Parietal lobe (tissue), 2 donors: ENCODE measurements at places on chromosomes 7 and 10. TPM values are rescaled to one million over a fixed set of nuclear protein-coding genes. Genes with fewer than 3 reads are reported as not detected.

Gene HTR5A
- total RNA-seq, result 0.94 TPM

Gene GIMAP7
- total RNA-seq, result 1.6 TPM

Gene ECD
- total RNA-seq, result 36.3 TPM

Gene ACSL5
- 1.3 TPM for total RNA-seq

Gene TMEM273
- 1.6 TPM for total RNA-seq

Gene VPS37D
- total RNA-seq, result 19.4 TPM

Gene HSPA12A
- total RNA-seq, result 39.1 TPM

Gene PTPRE
- 25.7 TPM for total RNA-seq

Gene AKR1C4
- not detected for total RNA-seq

Gene FOXK1
- total RNA-seq, result 23.8 TPM

Gene LOXL4
- 0.31 TPM for total RNA-seq

Gene RPEL1
- total RNA-seq, result not detected

Gene TMEM225B
- not detected for total RNA-seq

Gene HPSE2
- total RNA-seq, result 0.63 TPM

Gene TEX36
- not detected for total RNA-seq

Gene SFRP4
- total RNA-seq, result 1.6 TPM

Gene MYO3A
- total RNA-seq, result 8.5 TPM

Gene DKK1
- 2.5 TPM for total RNA-seq

Gene LSM5
- 32.6 TPM for total RNA-seq

Gene ZNF117
- total RNA-seq, result 103 TPM

Gene SPDYE9
- not detected for total RNA-seq

Gene SYT15
- 0.31 TPM for total RNA-seq

Gene CHAT
- 0.63 TPM for total RNA-seq

Gene NOS3
- 1.3 TPM for total RNA-seq

Gene TDRD1
- total RNA-seq, result under 0.01 TPM

Gene DENND2A
- 29.4 TPM for total RNA-seq

Gene AKR1C2
- total RNA-seq, result 22.8 TPM

Gene CH25H
- total RNA-seq, result 0.63 TPM

Gene ADGRA1
- total RNA-seq, result 5.3 TPM

Gene OR2A42
- total RNA-seq, result under 0.01 TPM
